ENCODE measurements at places on chromosomes 1 and 21.

DNA sequence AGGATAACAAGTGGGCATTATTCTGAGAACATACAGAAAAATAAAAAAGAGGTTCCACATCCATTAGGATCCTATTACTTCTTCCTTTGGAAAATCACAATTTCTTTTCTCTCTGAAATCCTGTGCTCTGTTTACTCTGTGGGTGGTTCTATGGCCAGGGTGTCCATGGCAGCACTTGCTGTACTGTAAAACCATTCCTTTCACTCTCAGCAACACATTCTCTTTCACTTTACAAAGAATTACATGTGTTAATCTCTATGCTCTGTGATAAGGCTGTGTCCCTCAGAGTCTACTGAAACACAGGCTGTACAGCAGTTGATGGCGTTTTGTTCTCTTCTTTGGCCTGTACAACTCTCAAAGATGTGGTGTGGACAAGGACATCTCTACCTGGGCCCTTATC, 524.1 kb downstream of the PTBP2 start:
- DNase-seq, result no peak

- no peak for DNase-seq
Observed at GRCh38 chr1:51070640-51071039, 31.4 kb upstream of the C1orf185 start.

GRCh38 chr1:156527584-156527983, 27.0 kb upstream of the MEF2D start:
- DNase-seq, result no peak

- DNase-seq, result no peak
Observed at GRCh38 chr1:156993426-156994147, 52.0 kb downstream of the ARHGEF11 start.

DNA sequence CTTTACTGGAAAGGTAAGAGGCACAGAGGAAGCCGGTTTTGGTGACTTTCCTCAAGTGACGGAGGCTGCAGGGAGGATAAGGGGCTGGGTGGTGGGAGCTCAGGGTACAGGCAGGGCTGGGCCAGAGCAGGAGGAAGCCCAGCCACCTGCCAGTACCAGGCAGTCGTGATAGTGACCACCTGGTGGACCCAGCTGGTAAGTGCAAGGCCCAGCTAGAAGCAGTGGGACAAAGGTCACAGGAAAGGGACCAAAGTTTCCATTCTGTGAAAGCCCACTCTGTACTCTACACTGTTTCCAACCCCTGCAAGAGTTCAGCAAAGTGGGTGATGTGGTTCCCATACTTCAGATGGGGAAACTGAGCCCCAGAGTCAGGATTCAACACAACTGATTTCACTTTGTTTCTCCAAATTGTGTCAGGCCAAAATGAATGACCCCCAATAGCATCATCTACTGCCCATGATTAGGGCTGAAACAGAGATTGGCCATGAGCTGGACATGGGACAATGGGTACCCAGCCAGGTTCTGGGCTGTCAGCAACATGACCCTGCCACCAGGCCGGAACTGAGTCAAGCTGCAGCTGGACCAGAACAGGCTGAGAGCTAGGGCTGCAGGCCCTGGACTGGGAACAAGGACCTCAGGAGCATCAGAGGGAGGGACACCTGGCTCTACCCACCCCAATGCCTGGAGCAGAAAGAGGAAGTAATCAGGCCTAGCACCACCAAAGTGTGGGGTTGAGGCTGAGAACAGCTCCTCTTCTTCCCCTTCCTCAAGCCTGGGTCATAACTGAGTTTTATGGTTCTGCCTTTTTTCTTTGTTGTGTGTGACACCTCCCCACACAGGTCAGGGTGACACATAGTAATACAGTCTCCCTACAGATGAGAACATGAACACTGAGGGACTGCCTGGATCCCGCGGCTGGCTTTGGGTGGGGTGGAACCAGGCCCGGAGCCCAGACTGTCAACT, 50.2 kb downstream of the KCNN3 start:
- no peak for DNase-seq

DNA sequence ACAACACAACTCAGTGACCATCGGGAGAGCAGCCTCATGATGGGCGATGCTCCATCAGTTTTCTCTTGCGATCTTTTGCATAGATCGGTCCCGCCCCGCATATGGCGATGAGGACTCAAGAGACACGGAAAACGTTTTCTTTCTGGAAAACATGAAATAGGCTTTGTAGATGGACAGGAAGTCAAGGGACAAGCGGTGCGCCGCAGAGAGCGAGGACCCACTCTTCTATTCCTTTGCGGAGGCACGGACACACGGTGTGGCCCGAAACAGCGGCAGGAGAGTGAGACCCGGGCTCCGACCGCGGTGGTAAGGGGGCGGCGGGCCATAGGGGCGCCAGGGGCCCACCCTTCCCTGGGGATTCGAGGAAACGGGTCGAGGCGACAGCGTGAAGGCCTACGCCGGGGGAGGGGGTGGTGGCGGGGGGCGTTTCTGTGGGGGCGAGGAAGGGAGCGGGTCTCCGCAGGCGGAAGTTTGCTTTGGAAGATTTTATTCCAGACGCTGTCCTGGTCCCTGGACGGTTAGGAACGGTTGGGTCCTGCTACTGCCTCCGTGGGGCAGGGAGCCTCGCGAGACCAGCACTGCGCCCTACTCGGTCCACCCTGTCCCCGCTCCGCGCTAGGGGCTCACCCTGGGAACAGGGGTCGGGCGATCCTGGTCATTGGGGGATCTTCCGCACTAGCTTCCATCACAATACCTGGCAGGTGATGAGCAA, 796 bp upstream of the TDRKH start:
- DNase-seq, result no peak

DNA sequence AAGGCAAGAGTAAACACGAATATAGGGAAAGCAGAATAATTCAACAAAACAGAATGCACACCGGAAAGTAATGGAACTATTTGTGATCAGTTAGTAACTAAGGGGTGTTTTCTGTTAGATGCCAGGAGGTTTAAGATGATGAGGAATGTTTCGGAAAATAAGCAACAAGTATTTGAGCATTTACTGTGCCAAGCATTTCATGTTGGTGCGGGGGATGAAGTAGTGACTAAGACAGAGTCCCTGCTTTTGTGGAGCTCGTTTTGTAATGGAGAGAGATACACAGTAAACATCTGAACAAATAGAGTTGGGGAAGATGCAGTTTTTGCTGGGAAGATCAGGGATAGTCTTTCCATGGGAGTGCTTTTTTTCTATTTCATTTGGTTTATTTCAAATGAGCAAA, 78.7 kb downstream of the DYRK1A start:
- no peak for DNase-seq

DNA sequence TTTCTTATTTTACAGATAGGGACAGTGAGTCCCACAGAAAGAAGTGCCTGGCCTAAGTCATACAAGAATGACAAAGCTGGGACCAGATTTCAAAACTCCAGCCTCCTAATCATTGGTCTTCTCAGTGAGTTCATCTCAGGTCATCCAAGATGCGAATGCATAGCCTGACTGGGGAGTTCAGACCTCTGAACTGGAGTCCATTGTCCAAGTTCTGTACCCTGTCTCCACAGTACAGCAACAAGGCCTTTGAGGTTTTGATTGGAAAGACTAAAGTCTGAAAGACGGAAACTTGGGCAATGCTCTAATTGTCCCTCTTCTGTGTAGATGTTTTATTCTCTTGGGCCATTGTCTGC, 62.0 kb downstream of the TNN start:
- no peak for DNase-seq

DNA sequence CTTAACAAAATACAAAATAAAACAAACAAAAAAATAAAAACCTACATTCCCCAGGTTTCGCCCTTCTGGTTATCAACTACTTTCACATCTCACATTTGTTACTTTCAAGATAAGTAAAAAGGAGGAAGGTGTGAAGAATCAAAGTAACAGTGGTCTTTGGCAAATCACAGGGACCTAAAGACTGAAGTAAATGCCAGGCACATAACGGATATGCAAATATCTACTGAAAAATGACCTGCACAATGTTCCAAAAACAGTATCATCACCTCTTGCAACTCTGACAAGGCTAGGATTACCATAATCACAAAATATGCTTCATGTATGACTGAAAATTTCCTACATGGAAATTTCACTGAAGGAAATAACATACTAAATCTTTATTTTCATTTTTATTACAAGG, 29.3 kb downstream of the COP1 start:
- DNase-seq, result no peak

- DNase-seq, result no peak
Observed at GRCh38 chr1:64505944-64506655, 36.2 kb downstream of the CACHD1 start.

All from SK-N-MC (cell line).